Calu3 (cell line): ENCODE measurements at places on chromosomes 13 and 19. TPM values are rescaled to one million over a fixed set of nuclear protein-coding genes. Genes with fewer than 3 reads are reported as not detected.

- H3K36me3 ChIP-seq = peaks cover 14% of the 10 kb centered on the region
- no peaks in the 10 kb centered on the region for H3K27me3 ChIP-seq
- H3K4me3 ChIP-seq = peak overlapping the region; percentile 78
- H3K27ac ChIP-seq = no peak overlapping the region
- H3K4me1 ChIP-seq = no peaks in the 10 kb centered on the region
- DNase-seq = no peak
These were observed 720 bp downstream of the FARP1 start for GRCh38 chr13:98143601-98144026.

DNA sequence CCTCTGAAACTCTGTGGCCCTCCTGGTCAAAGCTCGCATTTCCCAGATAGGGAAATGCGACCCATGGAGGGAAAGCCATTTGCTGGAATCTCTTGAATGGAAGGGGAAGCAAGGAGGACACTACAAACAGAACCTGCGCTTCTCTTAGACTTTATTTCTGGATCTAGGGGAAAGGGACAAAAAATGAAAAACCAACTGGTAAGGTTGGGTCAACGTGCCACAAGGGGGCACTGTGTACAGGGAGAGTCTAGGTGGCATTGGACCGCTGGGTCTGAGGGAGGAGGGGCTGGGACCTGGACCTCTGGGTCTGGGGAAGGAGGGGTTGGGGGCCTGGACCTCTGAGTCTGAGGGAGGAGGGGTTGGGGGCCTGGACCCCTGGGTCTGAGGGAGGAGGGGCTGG is 5.0 kb downstream of the KLK4 start:
- H3K4me3 ChIP-seq = no peak overlapping the region
- no peaks in the 10 kb centered on the region for H3K27me3 ChIP-seq
- peak; percentile 74 for DNase-seq
- no peaks in the 10 kb centered on the region for H3K4me1 ChIP-seq
- H3K27ac ChIP-seq = no peak overlapping the region
- no peaks in the 10 kb centered on the region for H3K36me3 ChIP-seq

DNA sequence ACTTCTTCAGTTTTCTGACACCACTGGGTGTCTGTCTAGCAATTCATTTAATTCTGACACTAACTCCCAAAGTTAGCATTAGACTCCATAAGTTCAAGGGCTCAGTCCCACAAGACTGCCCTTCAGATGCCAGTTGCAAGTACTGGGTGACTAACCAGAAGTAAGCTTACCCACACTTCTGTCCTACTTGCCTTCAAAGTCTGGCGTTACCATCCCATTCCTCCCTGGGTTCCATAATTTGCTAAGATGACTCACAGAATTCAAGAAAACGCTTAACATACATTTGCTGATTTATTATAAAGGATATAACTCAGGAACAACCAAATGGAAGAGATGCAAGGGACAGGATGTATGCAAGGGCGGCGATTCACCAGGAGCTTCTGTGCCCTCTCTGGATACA is 45.5 kb upstream of the NPAS1 start:
- H3K4me3 ChIP-seq = no peak overlapping the region
- H3K36me3 ChIP-seq = peaks cover 12% of the 10 kb centered on the region
- peaks cover 33% of the 10 kb centered on the region for H3K4me1 ChIP-seq
- no peaks in the 10 kb centered on the region for H3K27me3 ChIP-seq
- no peak overlapping the region for H3K27ac ChIP-seq
- DNase-seq = no peak

The FFAR3 gene
- not detected in 2 replicates for total RNA-seq

The KIR2DL3 gene
- total RNA-seq = not detected in 2 replicates

The ZNF534 gene
- total RNA-seq = not detected in 2 replicates

GRCh38 chr13:110610955-110611595 is 4.3 kb upstream of the NAXD start:
- H3K4me3 ChIP-seq = peak overlapping the region; percentile 54
- H3K27me3 ChIP-seq = no peaks in the 10 kb centered on the region
- peak overlapping the region; percentile 67 for H3K27ac ChIP-seq

DNA sequence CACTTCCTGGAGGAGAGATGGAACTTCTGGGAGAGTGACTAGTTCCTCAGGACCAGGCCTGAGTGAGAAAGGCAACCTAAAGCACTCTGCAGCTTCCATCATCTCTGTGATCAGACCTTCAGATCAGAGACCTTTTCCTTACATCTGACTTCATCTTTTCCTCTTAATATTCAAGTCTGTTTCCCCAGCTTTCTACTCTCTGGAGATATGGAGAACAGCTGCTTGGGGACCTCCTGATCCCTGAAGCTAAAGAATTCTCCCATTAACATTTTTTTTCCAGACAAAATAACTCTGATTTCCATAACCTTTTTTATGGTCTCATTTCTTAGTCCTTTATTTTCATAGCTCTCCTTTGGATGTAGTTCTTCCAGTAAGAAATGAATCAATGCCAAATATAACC is 133.4 kb upstream of the FNDC3A start:
- DNase-seq = no peak
- no peaks in the 10 kb centered on the region for H3K4me1 ChIP-seq
- no peak overlapping the region for H3K27ac ChIP-seq
- no peaks in the 10 kb centered on the region for H3K27me3 ChIP-seq
- no peak overlapping the region for H3K4me3 ChIP-seq

GRCh38 chr13:112639521-112639920 is 50.3 kb upstream of the ATP11A start:
- H3K36me3 ChIP-seq = peaks cover 7% of the 10 kb centered on the region
- DNase-seq = no peak
- H3K4me3 ChIP-seq = no peak overlapping the region
- no peak overlapping the region for H3K27ac ChIP-seq

The ZNF358 gene
- 22.6 and 23.8 TPM in 2 replicates for total RNA-seq

DNA sequence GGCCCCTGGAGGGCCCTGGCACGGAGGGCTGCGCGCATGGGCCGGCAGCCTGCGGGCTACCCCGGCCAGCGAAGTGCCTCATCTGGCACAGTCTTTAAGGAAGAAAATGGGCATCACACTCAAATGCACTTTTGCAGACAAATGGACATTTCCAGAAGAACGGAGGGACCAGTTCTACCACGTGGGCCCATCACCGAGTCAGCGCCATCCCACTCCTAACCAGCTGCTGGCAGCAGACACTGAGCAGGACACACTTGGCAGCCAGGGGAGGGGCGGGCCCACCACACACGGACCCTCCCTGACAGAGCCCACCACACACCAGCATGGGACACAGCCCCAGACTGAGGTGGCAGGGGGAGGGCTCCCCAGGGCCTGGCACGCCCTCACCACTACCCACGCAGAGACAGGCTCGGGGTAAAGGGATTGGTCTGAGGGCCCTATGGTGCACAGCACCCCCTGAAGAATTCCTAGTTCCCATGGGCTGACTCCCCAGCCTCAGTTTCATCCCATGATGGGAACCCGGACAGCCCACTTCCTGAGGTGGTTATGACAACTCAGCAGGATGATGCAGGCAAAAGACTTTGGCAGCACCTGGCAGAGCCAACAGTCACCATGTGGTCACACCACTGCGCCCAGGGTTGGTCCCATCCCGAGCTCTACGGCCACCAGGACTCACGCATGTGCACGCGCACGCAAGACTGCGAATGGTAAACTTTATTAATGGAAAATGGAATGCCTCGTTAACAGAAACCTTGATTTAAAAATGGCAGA is 18.7 kb upstream of the TINCR start:
- H3K4me1 ChIP-seq = no peaks in the 10 kb centered on the region
- H3K27me3 ChIP-seq = no peaks in the 10 kb centered on the region
- no peak overlapping the region for H3K27ac ChIP-seq
- H3K4me3 ChIP-seq = no peak overlapping the region
